ENCODE measurements at places on chromosomes 1 and 21.

DNA sequence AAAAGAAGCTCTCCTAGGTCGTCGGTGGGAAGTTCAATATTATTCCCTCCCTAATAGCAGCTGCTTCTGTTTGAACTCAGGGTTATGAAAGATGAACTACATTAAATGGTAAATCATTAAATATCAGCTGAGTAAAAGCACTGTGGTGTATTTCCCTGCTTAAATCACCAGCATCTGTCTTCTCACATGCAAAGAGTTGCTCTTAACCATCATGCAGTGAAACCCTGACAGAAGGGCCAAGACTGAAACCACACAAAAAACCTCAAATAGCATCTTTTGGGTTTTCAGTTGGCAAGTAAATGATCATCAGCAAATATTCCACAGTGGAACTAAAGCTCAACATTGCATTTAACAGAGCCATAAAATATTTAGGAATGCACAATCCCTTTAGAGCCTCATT, 380.0 kb upstream of the ADGRL2 start:
- no peak for DNase-seq

DNA sequence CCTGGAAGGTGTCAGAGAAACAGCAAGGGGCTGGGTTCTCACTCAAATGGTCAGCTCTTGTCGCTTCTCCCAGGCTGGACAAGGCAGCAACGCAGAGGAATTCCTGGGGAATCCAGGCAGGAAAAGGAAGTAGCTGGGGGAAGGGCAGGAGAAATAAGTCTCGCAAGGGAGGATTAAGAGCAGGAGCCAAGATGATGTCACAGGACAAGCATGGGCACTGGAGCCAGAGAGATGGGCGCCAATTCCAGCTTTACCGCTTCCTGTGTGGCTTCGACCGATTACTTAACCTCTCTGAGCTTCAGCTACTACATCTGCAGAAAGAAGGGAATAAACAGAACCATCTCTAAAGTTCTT, 70.5 kb downstream of the SSBP3 start:
- peak; percentile 87 for DNase-seq

DNA sequence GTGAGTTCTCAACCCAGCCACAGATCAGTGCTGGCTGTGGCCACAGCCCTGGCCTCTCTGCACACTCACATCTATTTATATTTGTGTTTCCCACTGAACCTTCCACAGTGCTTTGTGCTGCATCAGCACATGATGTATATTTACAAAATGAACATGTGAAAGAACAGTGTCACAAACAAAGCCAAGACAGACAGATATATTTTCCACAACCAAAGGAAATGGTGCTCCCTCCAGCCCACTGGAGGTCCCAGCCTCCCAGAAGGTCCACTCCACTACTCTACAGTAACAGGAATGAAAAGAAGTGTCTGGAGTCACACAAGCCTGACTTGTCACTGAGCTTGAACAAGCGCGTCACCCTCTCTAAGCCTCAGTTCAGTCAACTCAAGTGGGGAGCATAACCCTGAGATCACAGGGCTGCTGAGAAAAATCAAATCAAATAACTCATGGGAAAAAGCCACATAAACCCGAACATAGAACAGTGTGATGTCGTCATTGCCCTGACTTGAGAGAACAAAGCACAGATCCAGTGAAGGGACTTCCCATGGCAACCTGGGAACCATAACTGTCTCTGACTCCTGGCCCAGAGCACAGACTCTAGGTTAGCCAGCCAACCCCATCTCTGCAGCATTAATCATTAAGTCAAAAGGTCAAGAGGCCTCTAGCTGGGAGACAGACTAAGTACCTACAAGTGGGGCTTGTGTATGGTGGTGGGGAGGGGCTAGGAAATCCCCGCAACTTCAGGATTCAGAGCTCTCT, 121.2 kb downstream of the TRABD2B start:
- peak; percentile 99 for DNase-seq

- no peak for DNase-seq
Measured at GRCh38 chr1:100869996-100870395, 24.6 kb downstream of the EXTL2 start.

DNA sequence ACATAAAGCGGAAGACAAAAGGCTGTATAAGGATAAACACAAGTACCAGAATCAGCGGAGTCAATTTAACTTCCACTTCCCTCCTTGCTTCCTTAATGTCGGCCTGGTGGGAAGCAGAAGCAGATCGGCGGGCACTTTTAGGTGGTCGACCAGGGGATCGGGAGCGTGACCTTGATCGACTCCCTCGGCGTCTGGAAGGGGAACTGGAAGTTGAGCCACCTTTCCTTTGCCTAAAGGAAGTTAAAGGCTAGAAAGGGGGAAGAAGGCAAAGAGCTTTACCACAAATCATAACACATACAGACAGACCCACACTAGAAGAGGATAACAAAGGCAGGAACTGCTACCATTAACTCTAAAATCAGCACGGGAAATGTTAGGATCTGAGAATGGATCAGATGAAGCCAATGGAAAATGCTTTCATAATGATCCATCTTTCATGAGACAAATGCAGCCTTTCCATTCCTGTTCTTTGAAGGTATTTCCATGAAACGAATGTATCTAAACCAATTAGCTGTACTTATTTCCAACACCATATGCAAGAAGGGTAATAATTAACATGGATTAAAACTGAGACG, 5.7 kb downstream of the LBR start:
- DNase-seq, result no peak

DNA sequence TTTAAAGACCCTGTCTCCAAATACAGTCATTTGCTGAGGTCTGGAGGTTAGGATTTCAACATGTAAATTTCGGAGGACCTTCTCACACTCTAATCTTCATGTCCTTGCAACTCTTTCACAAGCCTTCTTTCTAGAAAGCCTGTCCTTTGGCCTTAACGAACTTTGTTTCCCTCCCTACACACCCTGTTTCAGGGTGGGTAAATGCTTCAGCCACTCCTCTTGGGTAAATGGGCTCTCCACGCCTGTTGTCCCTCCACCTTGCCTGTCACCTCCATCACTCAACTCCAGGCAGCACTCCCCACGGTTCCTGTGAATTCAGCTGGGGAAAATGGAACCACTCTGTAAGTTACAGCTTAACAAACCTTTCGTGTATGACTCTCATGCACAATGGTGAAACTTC, 84.0 kb upstream of the COG2 start:
- DNase-seq, result no peak

- peak; percentile 87 for DNase-seq
Measured at GRCh38 chr1:153616144-153616916, at the start of gene S100A14. Gene S100A14, minus strand, starts transcription at chr1:153616325. Its CDS starts 467 bp downstream, at chr1:153615858.

GRCh38 chr1:229943988-229944743, 122.9 kb upstream of the GALNT2 start:
- no peak for DNase-seq

DNA sequence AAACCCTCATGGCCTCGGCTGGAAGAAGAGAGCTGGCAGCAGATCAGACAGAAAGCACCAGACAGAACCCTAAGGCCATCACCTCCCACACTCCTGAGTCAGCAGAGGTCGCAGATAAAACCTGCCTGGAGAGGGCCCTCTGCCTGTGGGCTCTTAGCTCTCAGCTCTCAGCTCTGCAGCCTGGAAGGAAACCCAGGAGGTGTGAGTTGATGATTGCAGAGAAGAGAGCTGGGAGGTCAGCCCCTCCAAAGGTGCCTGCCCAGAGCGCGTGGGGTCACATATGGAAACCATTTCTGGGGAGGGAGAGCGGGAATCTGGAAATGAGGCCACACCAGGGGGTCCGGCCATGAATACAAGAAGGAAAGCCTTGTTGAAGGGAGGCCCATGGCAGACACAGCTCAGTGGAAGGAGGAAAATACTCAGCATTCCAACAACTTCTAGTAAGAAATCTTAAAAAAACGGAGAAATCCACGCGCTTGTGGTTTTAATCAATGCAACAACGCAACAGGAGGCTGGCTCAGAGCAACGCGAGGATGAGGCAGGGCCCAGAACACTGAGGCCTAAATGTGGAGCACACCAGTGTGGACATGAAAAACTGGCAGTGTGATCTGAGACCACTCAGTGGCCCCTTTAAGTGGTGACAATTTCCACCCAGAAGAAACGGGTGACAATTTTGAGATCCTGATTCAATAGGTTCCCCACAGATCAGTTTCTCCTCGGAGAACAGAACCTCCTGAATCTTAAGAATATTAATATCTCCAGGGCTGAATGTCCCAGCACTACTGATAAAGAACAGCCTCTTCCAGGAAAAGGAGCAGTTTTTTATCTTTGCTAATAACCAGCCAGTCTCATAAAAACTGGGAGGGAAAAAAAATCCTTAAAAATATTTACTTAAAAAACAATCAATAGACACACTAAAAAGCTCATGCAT, 45.7 kb downstream of the PSMG1 start:
- DNase-seq, result peak; percentile 14

DNA sequence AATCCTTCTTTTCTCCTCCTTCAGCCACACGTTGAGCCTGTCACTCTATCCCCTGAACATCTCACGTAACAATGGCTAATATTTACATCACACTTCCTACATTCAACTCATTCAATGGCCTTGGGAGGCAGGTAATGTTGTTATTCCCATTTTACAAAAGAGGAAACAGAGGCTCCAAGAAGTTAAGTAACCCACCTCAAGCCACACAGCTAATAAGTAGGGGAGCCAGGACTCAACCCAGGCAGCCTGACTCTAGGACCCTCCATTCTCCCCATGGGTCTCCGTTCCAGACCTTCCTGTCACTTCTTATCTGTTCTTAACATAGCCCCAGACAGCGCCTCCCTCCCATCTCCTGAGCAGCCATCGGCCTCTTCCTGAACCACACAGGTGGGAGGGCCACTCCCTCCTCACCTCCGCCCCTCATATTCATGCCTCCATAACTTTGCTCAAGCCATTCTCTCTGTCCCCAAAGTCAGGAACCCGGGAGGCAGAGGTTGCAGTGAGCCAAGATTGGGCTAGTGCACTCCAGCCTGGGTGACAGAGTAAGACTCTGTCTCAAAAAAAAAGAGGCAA, 2.2 kb downstream of the PADI4 start:
- DNase-seq, result no peak

DNA sequence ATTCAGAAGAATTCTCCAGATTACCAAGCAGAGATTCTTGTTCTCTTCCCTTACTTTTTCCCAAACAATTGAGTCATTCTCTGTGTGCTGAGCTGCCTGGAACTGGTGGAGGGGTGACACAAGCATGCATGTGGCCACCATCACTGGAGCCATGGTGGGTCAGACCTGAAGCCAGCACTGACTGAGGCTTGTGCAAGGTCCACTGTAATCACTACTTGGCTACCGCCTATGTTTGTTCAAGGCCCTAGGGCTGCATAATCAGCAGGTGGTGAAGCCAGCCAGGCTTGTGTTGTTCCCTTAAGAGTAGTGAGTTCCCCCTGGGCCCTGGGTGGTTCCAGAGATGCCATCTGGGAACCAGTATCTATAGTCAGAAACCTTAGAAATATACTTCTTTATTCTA, 183.8 kb downstream of the DNAH14 start:
- DNase-seq, result no peak

- no peak for DNase-seq
Measured at GRCh38 chr1:12178511-12178910, 11.7 kb downstream of the TNFRSF1B start.

- DNase-seq, result no peak
Measured at GRCh38 chr21:42556476-42556875, 42.8 kb downstream of the SLC37A1 start.

- DNase-seq, result peak; percentile 42
Measured at GRCh38 chr1:246161626-246162025, 345.5 kb downstream of the SMYD3 start.

DNA sequence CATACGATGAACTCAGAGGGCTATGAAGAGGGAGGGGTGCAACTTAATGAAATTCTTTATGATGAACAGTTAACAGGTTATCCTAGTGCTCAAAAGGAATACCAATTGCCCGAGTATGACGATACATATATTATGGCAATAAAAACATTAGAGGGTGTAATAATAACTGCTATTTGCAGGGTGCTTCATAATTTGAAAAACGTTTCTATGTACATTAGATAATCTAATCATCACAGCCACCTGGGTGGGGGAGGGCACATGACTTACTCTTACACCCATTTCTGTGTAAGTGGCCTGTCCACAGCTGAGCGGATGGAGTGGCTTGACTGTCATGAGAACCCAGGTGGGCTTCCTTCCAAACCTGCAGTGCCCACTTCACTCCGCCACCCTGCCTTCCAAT, 46.3 kb downstream of the TIAM1 start:
- DNase-seq, result no peak

DNA sequence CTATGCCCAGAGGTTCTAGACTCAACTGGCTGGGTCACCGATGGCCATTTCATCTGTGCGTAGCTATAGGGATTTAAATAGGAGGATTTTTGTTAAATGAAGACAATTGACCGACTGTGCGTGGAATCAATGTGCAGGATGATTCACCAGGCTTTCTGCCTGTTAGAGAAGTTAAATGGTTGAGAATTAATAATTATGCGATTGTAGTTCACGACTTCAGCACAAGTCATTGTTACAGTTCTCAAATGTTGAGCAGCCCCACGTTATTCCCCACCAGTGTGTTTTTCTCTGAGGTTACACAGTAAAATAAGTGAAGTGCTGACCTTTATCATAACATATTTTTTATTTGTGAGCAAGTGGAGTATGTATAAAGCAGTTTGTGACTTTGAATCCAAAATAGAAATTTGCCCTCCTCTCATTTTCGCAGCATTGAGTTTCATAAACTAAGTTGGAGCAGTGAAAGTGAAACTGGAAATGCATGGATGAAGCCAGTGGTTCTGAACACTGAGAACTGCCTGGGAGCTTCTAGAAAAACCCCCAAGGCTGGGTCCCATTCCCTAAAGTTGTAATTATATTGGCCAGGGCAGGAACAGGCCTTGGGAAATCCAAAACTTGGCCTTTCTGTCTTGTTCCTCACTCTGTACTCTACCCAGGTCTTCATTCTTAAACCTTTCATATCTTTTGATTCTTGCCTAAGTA, 102.6 kb downstream of the GALNT2 start:
- peak; percentile 38 for DNase-seq

- DNase-seq, result no peak
Measured at GRCh38 chr1:228937851-228938536, 202.7 kb downstream of the RHOU start.

- DNase-seq, result peak; percentile 66
Measured at GRCh38 chr1:77371396-77371795, 89.6 kb downstream of the AK5 start.

DNA sequence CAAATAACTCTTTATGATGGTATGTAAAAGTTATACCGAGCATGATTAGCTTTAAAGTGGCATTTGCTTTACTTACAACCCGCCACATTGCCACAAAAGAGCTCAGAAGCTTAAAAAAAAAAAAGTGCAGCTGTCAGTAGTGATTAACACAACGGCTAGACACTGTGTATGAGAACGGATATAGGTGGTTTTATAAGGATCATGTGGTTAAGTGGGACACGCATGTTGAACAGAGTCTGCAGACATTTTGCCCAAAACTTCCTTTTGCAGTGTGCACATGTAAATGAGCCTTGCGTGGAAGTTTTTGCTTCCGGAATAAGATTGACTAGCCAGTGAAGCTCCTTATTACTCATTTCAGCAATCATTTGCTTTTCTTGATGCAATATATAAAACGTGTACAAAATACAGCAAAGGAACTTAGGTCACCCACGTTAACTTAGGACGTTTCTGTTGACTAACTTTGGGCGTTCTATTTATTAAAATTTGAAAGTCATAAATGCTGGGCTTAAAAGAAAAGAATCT, 58.7 kb upstream of the RGS1 start:
- peak; percentile 73 for DNase-seq
